ENCODE measurements at places on chromosomes 12 and 14.

- no peak for DNase-seq
Observed at GRCh38 chr14:40093800-40094199, 661.6 kb upstream of the FBXO33 start.

GRCh38 chr12:83985084-83985483, 927.5 kb downstream of the SLC6A15 start:
- no peak for DNase-seq

DNA sequence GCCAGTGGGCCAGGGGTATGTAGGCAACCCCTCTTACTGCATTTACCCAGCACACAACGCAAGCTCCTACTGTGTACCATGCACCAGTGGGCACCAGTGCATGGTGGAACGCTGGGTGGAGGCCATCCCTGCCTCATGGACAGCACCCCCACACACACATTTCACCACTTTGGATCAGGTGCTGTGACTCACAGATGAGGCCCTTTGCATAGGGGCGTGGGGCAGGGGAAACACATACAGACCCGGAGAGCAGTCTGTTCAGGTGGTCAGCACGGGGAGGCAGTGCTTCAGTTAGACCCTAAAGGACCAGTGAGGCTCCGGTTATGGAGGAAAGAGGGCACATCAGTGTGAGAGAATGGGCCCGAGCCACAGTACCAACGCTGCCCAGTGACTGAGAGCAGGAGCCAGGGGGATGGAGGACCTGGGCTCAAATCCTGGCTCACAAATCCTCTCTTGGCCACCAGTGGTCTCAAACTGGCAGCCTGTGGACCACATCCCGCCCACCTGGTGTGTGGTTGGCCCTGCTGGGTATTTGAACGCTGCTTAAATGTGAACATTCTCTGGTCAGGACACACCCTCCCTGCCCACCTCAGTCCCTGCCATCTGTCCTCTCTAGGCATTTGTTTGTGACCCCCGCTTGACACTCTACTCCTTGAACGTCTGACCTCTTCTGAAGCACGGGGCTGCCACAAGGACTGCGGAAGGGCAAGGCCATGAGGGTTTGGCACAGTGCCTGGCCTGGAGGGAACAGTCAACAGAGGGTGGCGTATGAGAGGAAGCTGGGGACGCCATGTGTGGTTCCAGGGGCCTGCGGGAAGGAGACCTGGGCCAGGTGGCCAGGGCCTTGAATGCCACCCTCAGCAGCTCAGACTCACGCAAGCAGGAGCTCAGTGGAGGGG, 46.7 kb downstream of the FAM222A start:
- no peak for DNase-seq

GRCh38 chr12:80864046-80864735, 73.5 kb downstream of the LIN7A start:
- DNase-seq = no peak

- DNase-seq = no peak
Observed at GRCh38 chr12:70962226-70962794, 41.8 kb upstream of the PTPRR start.

DNA sequence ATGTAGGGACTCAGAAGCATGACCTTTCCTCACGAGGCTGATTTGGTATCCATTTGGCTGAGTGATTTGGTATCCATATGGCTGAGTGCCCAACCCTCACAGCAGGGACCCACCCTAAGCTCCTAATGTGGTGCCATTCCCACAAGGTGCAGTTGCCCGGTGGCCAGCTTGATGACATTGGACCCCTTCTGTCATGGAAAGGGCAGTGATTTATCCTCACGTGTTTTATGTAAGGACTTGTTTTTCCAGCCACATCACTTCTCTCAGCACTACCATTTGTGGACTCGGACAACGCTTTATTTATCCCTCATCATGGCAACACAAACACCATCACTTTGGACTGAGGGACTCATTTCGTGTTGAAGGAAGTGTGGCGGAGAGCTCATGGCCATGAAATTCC, 8.5 kb upstream of the CDC42BPB start:
- DNase-seq = no peak

DNA sequence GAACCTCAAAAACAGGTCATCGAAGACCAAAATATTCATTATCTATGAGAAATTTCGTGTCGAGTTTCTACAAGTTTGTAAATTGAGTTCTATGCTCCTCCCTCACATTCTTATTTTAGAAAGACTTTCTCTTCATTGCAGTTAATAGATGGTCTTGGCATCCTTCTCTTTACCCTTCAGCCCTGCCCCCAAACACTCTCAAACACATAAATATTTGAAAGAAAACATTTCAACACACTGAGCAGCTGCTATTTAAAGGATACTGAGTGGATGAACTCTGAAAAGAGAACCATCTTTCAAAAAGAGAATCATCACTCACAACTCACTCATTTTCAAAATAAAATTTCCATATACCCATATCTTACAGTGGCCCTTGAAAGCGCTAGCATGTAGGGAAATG, 67.1 kb downstream of the NUAK1 start:
- DNase-seq = no peak

GRCh38 chr12:5736016-5736415, 209.0 kb downstream of the ANO2 start:
- DNase-seq = no peak

DNA sequence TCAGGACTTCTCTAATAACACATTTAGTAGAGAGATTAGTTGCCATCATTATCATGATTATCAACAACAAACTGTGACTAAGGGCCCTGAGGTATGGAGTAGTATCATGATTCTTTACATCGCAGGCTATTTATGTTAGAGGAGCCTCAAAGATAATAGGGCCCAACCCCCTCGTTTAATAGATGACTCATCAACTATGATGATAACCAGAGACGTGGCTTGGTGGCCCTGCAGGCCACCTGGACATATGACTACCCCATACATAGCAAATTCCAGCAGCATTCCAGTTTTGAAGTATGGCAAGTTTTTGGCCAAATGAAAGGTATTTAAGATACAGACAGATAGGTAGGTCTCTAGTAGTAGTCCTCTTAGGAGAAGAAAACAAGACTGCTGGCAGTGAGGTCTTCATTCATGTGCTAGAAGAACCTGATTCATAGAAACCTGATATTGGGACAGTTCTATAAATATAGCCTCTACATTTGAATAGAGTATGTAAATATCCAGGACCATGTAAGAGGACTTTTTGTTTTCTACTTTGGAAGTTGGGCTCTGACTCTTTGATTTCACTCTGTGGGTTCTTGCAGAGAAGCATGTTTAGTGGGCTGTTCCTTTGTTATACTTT, 5.6 kb downstream of the RIC8B start:
- DNase-seq = no peak

DNA sequence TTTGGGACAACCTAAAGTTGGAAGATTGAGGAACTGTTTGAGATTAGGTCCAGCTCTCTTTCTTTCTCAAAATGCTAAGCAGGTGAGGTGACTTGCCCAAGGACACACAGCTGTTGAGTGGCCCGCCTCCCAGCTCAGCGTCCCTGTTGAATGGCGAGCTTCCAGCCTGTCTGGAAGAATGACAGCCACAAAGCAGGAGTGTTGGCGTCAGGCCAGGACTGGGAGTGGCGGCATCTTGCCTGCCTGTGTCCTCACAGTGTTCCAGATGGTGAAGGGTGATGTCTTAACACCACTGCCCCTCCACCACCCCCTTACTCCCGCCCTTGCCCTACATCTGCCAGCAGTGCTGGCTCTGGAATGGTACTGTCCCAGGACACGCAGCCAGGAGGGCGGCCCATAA, 4.4 kb upstream of the CEBPE start:
- no peak for DNase-seq

DNA sequence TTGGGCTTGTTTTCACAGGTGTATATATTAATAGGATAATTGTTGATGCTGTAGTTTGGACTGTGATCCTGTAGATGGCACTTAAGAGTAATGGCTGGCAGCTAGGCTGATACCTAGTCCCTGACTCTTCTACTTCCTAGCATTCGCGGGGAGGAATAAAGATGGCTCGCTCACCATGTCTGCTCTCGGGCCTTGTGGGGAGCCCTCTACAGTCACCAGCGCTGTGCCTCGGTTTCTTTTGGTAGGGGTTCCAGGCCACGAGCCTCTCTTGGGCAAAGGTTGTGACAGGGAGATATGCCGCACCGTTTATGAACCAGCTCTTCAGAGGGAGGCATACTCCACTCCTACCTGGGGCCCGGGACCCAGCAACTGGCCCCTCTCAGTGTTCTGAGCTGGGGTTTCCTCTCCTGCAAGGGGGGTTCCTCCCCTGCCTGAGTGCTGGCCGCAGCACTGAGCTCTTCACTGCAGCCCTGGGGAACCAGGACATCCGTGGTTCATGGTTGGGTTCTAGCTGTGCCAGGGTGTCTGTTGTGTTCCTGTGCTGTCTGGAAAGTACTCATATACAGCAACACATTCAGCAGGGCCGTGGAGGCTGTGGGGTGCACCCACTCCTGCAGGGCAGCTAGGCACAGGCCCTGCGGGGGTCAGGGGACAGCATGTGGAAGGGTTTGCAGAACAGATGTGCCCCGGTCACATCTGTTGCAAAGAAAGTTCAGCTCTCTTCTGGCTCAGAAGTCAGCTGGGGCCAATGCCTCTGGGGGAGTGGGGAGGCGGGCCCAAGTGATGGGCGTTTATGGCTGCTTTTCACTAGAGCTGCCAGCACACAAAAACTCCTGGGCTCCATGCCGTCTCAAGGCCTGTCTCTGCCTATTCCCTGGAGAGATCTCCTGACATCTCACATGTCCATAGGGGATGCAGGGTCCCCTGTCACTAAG, 147.9 kb downstream of the PPFIA2 start:
- no peak for DNase-seq

- no peak for DNase-seq
Observed at GRCh38 chr12:100706033-100706432, 88.5 kb upstream of the ANO4 start.

DNA sequence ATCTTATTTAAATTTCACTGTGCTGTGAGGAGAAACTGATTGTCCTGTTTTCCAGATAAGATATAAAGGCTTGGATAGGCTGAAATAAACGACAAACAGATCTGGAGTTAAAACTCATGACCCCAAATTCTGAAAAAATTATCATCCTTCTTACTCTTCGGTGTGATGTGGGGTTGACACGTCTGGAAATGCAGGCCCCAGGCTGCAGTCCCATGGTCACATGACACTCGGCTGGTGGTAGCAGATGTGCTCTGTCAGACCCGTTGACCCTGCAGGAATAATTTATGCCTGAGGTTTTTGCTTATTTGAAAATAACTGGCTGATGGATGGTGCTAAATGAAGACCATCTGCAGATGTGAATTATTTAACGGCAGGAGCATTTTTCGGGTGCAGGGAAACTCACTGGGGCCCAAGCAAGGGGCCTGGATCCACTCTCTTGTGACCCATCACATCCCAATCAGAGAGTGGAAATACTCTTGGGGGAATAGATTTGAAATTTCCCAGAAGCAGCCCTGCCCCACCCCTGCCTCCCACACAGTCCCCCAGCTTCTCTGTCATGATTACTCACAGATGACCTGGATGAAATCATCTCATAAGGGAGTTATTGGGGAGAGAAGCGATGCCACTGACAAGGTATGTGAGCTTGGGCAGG, 47.7 kb upstream of the CMKLR1 start:
- DNase-seq = no peak

- DNase-seq = no peak
Observed at GRCh38 chr14:54312166-54312801, 84.5 kb upstream of the CDKN3 start.

DNA sequence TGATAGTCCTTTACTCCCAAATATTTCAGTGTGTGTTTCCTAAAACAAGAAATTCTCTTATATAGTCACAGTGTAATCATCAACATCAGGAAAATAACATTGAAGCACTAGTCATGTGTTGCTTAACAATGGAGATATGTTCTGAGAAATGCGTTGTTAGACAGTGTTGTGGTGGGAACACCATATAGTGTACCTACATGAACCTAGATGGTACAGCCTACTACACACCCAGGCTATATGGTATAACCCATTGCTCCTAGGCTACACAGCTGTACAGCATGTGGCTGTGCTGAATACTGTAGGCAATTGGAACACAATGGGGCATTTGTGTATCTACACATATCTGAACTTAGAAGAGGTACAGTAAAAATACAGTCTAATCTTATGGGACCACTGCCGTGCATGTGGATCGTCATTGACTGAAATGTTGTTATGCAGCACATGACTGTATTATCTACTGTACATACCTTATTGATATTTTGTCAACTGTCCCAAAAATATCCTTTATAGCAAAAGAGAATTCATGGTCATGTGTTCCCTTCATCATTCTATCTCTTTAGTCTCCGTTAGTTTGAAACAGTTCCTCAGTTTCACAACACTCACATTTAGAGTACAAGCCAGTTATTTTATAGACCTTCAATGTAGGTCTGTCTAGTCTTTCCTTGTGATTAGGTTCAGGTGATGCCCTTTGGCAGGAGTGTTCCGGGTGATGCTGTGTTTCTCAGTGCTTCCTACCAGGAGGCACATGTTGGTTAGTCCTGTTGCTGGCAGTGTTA, 109.7 kb downstream of the SLC25A47 start:
- no peak for DNase-seq

GRCh38 chr12:89693639-89694202, 14.9 kb downstream of the ATP2B1 start:
- DNase-seq = no peak

DNA sequence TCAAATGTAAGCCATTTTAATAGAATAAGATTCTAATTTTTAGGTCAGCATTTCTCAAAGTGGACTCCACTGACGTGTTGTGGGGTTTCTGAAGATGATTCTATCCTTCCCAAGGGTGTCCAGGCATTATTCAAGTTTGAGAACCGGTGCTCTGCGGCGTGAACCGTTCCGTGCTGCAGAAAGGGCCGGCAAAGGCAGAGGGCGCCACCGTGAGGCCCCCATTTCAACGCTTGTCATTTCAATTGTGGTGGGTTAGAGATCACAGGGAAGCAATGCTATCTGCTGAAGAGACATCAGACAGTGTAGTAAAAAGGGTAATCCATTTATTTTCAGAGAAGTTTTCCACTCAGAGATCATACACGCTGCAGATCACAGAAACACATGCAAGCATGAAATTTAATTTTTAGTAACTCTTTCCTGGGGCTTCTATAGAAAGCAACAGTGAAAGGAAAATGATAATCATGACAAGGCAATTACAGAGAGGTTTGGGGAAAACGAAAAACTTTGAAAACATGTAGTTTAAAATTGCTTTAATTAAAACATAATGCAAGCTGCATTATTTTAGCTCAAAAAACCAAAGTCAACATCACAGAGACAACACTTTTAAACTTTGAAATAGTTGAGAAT, 201.7 kb downstream of the EXOC5 start:
- DNase-seq = no peak

GRCh38 chr12:70196811-70197281, 46.4 kb upstream of the CNOT2 start:
- no peak for DNase-seq

- DNase-seq = no peak
Observed at GRCh38 chr12:72390146-72390545, 118.0 kb downstream of the TRHDE start.

GRCh38 chr12:64139021-64139420, 83.1 kb downstream of the KICS2 start:
- no peak for DNase-seq

GRCh38 chr12:110698171-110698902, 9.4 kb upstream of the HVCN1 start:
- DNase-seq = peak; percentile 42

- no peak for DNase-seq
Observed at GRCh38 chr14:102085488-102085887, 1.4 kb downstream of the HSP90AA1 start.

Data from stimulated activated effector memory CD8-positive, alpha-beta T cell treated with anti-CD3 and anti-CD28 coated beads, Interleukin-12 subunit alpha, Interleukin-12 subunit beta, amount 100 ng/mL, for 72 hours (primary cell).